SK-N-MC (cell line): ENCODE measurements at places on chromosomes 1 and 21.

- DNase-seq: no peak
Observed at GRCh38 chr1:218803351-218803997, 370.2 kb upstream of the LYPLAL1 start.

GRCh38 chr1:156104861-156105832 is 9.4 kb upstream of the LMNA start:
- DNase-seq: no peak

DNA sequence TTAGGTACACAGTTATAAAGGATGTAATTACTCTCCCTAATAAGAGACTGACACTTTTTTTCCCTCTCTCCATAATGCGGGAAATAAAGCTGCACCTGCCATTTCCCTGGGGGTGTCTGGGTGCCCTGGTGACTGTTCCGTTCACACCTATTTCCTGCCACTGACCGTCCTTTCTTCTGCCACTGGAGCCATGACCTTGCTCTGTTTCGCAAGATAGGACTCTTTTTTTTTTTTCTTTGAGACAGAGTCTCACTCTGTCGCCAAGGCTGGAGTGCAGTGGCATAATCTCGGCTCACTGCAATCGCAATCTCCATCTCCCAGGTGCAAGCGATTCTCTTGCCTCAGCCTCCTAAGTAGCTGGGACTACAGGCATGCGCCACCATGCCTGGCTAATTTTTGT is 66.1 kb upstream of the SERBP1 start:
- no peak for DNase-seq

- no peak for DNase-seq
Observed at GRCh38 chr1:111924786-111925185, 64.7 kb downstream of the KCND3 start.

DNA sequence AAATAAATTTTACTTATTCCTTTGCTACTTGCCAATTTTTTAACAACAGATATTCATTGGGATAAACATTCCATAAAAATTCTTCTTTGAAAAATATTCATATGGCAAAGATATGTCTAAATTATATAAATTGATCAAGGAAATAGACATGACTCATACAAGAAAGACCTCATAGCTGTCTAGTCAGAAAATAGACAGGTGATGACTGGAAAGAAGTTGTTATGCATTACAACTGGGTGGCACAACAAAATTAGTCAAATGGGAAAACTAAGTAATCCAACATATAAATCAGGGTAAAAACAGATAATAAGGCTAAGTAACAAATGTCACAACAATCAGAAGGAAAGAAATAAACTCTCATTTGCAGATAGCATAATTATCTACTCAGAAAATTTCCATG is 92.0 kb downstream of the USH2A start:
- no peak for DNase-seq
